Left lung (tissue), 14 donors: ENCODE measurements at places on chromosomes 1 and 21.

GRCh38 chr1:168829876-168830275 lies 100.9 kb upstream of the DPT start:
- no peak for DNase-seq

DNA sequence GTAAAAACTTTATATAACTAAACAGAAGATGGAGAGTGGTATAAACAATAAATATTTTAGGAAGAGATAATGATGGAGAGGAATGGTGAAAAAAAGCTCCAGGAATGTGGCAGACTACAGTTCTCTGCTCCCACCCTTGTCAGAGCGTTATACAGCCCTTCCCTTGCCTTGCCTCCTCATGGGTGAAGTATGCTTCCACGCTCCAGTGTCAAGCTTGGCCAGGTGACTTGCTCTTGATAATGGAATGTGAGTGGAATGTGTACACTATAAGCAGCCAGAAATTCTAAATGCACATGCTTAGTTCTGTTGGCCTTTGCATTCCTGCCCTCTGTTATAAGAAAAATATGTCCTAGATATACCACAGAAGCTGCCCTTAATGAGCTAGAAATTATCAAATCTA lies 24.7 kb upstream of the POGK start:
- peak; percentile 8 for DNase-seq

- no peak for DNase-seq
Observed at GRCh38 chr1:177432897-177433296, 262.1 kb downstream of the BRINP2 start.

DNA sequence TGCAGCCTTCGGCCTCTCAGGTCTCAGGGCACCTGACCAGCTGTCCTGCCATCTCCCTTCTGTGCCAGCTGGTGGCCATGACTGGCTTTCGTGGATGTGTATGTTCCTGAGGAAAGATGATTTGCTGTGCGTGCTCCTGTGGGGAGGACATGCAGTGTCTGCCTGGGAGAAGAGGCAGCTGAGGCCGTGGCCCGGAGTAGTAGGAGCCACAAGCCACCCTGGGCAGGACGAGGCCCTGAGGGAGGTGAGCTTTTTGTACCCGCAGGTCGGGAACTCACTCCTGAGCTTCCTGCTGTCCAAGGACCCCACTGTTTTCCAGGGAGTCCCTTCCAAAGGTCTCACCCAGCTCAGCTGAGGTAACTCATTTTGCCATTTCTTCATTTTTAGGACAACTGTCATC lies 58.5 kb downstream of the PIK3CD start:
- no peak for DNase-seq

DNA sequence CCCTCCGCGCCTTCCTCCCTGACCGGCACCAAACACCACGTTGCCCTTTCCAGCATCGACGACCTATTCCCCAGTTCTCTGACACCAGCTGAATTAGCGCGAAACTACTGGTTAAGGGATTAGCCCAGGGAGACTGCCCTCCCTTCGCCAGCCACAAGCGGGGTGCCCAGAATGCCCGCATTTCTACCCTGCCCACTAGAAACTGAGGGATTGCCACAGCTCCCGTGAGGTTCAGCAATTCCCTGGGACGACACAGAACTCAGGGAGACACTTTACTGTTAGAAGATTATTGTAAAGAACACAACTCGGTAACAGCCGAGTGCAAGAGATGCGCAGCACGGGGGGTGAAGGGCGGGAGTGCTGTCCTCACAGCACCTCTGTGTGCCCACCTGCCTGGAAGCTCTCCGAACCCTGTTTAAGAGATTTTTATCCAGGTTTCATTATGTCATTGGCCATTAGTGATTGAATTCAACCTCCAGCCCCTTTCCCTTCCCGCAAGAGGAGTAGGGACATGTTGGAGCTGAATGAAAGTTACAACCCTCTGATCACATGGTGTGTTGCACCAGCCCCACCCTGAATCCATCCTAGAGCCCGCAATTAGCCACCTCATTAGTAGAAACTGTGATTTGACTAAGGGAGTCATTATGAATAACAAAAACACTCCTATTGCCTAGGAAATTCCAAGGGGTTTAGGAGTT lies 15.8 kb upstream of the RIPPLY3 start:
- no peak for DNase-seq

DNA sequence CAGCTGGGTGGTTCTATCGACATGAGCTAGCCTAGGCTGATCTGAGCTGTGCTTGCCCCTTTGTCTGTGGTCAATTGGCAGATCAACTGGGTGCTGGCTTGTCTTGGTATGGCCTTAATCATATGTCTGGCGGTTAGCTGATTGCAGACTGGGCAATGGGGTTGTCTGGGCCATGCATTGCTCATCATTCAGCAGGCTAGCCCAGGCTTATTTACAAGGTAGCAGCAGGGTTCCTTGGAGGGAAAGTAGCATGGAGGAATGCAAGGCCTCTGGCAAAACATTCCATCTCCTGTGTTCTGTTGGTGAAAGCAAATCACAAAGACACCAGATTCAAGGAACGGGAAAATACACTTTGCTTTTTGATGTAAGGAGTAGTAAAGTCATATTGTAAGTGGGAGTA lies 84.0 kb upstream of the IVNS1ABP start:
- DNase-seq = no peak

GRCh38 chr1:223423641-223424233 lies 30.5 kb downstream of the CCDC185 start:
- no peak for DNase-seq

- no peak for DNase-seq
Observed at GRCh38 chr21:36171336-36171735, 14.7 kb downstream of the DOP1B start.

- no peak for DNase-seq
Observed at GRCh38 chr1:112998592-112999235, 42.7 kb upstream of the SLC16A1 start.

DNA sequence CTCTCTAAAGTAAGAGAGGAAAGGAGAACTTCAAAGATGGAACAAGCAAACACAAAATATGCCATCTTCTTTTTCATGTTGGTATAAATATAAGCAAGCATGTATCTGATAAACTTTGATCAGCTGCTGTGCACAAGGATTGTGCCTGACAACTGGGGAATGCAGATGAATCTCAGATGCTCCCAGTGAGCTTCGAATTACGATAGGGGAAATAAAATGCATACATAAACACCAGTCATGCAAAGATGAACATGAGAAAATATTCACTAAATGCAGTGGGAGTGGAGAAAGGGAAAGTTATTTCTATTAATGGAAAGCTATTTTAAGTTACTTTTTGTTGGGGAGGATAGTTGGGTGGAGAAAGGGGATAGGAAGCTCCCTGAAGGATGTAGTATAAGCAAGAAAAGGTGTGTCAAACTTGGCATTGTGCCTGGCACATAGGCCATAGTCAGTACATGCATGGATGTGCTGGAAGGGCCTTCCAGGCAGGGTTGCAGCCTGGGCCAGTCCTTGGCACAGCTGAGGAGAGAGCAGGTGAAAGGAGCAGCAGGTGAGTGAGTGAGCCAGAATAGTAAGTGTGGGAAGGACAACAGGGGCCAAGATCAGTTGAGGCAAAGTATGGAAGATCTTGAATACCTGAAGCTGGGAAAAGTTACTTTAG lies 57.8 kb upstream of the PGD start:
- DNase-seq = no peak

DNA sequence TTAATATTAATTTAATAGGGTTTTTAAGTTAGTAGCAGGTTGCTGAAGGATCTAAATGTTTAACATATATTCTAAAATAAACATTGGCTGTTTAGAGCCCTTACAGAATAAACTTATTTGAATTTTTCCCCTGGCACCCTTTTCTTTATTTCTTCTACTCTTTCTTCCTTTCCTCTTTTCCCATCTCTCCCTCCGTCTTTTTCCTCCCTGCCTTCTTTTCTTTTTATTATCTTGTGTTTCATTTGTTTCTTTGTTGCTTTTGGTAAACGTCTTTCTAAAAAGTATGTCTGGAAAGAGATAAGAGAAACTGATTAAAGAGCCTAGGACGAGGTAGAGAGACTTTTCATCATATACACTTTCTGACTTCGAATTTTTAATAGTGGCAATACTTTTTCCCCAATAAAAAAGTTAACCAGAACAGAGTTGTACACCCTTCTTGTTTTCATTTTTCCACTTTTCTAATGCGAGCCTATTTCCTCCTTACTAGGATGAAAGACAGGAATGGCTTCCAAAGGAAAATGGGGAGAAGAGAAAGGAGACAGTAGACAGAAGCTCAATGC lies 39.5 kb upstream of the ATF3 start:
- no peak for DNase-seq

GRCh38 chr1:180173451-180173850 lies 18.8 kb downstream of the QSOX1 start:
- DNase-seq = no peak

- no peak for DNase-seq
Observed at GRCh38 chr1:10242811-10243210, 32.4 kb downstream of the KIF1B start.
